ENCODE measurements at places on chromosomes 11 and 22. TPM values are rescaled to one million over a fixed set of nuclear protein-coding genes. Genes with fewer than 3 reads are reported as not detected.

CCDC73 gene
- total RNA-seq = not detected

DNA sequence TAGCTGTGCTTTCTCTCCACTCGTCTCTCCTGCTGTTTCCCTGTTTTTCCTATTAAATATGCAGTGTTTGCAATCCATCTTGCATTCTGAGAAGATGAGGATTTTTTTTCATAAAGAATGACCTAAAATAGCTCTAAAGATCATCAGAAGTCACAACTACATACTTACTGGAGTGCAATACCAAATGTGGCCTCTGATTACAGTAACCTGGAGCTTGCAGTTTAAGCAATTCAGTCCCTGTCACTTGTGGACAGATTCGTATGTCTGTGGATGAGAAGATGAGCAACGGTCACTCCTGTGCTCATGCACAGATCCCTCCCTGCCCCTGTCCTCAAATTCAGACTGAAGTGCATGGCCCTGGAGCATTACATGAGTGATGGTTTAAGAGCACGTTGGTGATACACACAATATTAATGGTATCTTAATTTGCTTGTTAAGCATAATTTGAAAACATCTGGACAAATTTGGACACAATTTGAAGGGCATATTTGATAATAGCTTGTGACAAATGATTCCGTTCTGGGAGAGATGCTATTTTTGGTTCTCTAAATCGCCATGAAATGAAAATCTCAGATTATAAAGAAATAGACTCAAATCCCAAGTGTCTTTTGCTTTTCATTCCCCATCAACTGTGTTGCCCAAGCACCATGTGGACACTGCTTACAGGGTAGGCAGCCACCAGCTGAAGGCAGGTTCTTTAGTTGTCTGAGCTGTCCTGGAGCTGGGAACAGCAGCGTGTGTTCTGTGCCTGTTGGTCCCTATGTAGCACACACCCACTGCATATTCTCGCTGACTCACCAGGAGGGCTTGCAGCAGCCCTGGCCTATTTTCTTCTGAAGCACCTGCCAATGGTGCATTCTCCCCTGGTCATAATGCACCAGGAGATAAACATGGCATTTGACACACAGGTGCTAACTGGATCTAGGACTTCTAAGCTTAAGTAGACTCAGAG is 32.6 kb upstream of the PRAME start:
- H3K4me3 ChIP-seq = no peak overlapping the region
- H3K4me1 ChIP-seq = peaks cover 30% of the 10 kb centered on the region
- H3K27ac ChIP-seq = no peak overlapping the region

- H3K27ac ChIP-seq = peak overlapping the region; percentile 71
- no peak for DNase-seq
- no peaks in the 10 kb centered on the region for H3K36me3 ChIP-seq
- peak overlapping the region; percentile 32 for H3K4me3 ChIP-seq
- peaks cover 29% of the 10 kb centered on the region for H3K4me1 ChIP-seq
- no peaks in the 10 kb centered on the region for H3K27me3 ChIP-seq
Observed at GRCh38 chr22:23424031-23424430, 156.1 kb downstream of the IGLL1 start.

- H3K27ac ChIP-seq = no peak overlapping the region
- no peaks in the 10 kb centered on the region for H3K27me3 ChIP-seq
- no peak overlapping the region for H3K4me3 ChIP-seq
- no peaks in the 10 kb centered on the region for H3K4me1 ChIP-seq
- no peak for DNase-seq
- H3K36me3 ChIP-seq = no peaks in the 10 kb centered on the region
Observed at GRCh38 chr22:49523374-49524008, 304.2 kb downstream of the BRD1 start.

DNA sequence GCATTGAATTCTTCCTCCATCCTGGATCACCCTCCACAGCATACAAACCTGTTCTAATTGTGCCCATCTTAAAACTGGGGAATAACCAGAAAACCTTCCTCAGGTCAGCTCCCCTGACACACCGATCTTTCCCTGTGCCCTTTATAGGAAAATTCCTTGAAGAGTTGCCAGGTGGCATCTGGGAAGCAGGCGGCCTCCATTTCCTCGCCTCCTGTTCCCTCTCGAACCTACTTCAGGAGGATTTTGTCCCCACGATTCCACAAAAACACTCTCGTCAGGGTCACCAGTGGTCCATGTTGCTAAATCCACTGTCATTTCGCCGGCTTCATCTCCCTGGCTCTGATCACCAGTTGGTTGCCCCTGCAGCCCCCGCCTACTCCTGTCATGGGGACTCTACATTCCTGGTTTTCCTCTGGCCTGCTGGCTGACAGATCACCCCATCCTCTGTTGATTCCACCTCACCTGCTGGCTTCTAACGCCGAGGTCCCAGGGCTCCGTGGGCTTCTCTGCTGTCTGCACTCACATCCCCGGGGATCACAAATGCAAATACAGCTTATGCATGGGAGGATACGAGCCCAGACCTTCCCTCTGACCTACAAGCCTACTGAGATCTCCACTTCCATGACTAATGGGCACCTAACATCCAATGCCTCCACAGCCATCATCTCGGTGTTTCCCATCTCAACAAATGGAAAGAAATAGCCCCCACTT is 92.5 kb upstream of the PRDM11 start:
- no peak overlapping the region for H3K27ac ChIP-seq
- DNase-seq = no peak
- H3K36me3 ChIP-seq = no peaks in the 10 kb centered on the region
- H3K27me3 ChIP-seq = peaks cover 15% of the 10 kb centered on the region

DNA sequence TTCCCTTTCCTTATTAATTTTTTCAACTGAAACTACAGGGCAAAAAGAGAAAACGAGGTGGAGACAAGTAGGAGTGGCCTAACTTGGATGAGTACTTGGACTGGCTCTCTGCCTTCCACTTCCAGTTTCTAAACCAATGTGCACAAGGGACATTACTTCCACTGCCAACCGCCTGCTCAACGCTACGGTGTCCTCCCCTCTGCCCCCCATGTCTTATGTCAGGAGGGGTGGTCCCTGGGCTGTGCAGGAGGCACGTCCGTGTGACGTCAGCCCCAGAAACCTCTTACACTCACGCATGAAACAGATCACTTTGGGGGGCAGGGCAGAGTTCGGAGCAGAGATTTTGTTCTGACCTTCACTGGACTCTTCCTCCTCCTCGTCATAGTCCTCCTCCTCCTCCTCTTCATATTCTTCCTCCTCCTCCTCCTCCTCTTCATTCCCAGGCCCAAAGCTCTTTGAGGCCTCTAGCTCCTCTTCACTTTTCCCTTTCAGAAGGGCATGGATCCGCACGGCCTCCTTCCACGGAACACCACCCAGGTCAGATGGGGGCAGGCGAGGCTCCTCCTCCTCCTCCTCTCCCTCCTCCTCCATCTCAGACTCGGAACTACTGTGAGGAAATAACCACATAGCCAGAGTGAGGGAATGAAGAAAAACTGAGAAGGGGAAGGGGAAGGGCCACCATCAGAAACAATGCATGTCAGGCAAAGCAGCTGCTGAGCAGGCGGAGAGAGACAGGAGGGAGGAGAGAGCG is 57.4 kb upstream of the BID start:
- no peaks in the 10 kb centered on the region for H3K27me3 ChIP-seq
- peaks cover 84% of the 10 kb centered on the region for H3K36me3 ChIP-seq
- H3K27ac ChIP-seq = peak overlapping the region; percentile 50
